ENCODE measurements at places on chromosomes 12 and 14. TPM values are rescaled to one million over a fixed set of nuclear protein-coding genes. Genes with fewer than 3 reads are reported as not detected.

Gene PZP
- total RNA-seq: not detected

Gene AKAP5
- total RNA-seq: 0.74 TPM

Gene KCNA5
- total RNA-seq: not detected

Gene OR6C2
- total RNA-seq: not detected

Gene ACIN1
- 73.3 TPM for total RNA-seq

Gene CCDC177
- total RNA-seq: under 0.01 TPM

Gene NCAPD2
- 26.3 TPM for total RNA-seq

Gene PLEKHA5
- total RNA-seq: 43.7 TPM

Gene PPP1R1A
- total RNA-seq: not detected

Gene CLEC4D
- not detected for total RNA-seq

Gene SERPINA10
- not detected for total RNA-seq

Gene ABCB9
- 5.3 TPM for total RNA-seq

Gene LTB4R
- total RNA-seq: 0.71 TPM

Gene SYNJ2BP
- 12.9 TPM for total RNA-seq

Gene DBX2
- total RNA-seq: not detected

Gene CYP27B1
- total RNA-seq: 0.14 TPM

Gene RNASE1
- not detected for total RNA-seq

Gene FOXG1
- total RNA-seq: under 0.01 TPM

Gene KRT81
- 0.28 TPM for total RNA-seq

Gene INSM2
- not detected for total RNA-seq

Gene ACSM4
- total RNA-seq: not detected

Gene NID2
- total RNA-seq: 333 TPM
